Astrocyte (in vitro differentiated cells and primary cell): ENCODE measurements at places on chromosomes 2 and 18.
A peak's percentile ranks its signal among the peaks of the same experiment; 100 is the strongest.

DNA sequence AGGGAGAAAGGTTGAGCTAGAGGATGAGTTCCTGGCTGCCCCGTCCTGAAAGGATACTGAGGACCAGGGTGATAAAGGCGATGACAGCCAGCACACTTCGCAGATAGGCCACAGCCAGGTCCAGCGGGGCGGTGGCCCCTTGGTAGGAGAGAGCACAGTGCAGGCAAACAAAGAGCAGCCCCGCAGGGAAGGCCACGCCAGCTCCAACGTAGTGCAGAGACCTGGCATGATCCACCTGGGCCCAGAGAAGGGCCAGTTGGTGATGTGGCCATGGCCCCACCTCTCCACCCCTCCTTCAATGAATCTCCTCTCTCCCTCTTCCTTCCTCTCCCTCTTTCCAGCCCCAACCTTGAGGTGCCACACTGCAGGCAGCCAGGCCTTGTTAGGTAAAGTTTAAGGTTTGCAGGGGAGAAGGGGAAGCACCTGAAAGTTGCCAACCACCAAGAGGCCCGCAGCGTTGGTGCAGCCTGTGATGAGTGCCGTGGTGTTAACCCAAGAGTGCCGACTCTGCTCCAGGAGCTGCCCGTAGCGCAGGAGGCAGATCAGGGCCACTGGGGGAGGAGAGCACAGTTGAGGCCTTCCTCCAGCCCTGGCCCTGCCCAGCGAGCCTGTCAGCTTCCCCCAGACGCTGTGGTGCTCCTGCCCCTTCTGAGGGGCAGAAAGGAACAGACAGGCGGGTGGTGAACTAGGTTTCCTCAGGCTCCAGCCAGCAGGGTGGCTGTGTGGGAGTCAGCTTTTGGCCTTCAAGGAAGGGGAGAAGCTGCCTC lies 2.8 kb downstream of the TMEM150A start:
- H3K27ac ChIP-seq: no peak overlapping the region
- no peak for DNase-seq
- H3K4me3 ChIP-seq: no peak overlapping the region
- no peaks in the 10 kb centered on the region for H3K27me3 ChIP-seq

GRCh38 chr2:1437537-1437936 lies 24.3 kb downstream of the TPO start:
- H3K4me1 ChIP-seq: no peaks in the 10 kb centered on the region
- H3K4me3 ChIP-seq: no peak overlapping the region
- no peak overlapping the region for H3K27ac ChIP-seq
- H3K36me3 ChIP-seq: no peaks in the 10 kb centered on the region
- no peaks in the 10 kb centered on the region for H3K27me3 ChIP-seq
- DNase-seq: no peak

DNA sequence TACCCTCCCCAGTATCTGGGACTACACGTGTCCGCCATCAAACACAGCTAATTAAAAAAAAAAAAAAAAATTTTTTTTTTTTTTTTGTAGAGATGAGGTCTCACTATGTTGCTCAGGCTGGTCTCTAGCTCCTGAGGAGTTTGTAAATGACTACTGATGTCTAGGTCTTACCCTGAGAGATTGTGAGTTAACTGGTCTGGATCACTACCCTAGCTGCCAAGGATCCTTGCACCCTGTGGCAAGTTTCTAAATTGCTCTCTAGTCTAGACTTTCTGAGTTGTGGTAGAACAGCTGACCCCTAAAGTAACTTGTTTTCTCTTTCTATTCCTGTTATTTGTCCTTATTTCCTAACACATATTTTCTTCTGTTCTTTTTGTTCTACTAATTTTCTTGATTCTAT lies 44.5 kb downstream of the ABHD3 start:
- no peak overlapping the region for H3K27ac ChIP-seq
- no peak overlapping the region for H3K4me3 ChIP-seq
- no peaks in the 10 kb centered on the region for H3K36me3 ChIP-seq
- DNase-seq: no peak
- no peaks in the 10 kb centered on the region for H3K4me1 ChIP-seq

- no peaks in the 10 kb centered on the region for H3K27me3 ChIP-seq
- H3K27ac ChIP-seq: peak overlapping the region; percentile 94
- peak; percentile 55 for DNase-seq
- H3K4me3 ChIP-seq: no peak overlapping the region
Measured at GRCh38 chr2:226187156-226187555, 612.5 kb downstream of the IRS1 start.

- H3K36me3 ChIP-seq: no peaks in the 10 kb centered on the region
- DNase-seq: peak; percentile 92
- no peaks in the 10 kb centered on the region for H3K27me3 ChIP-seq
- peak overlapping the region; percentile 51 for H3K27ac ChIP-seq
- H3K4me1 ChIP-seq: peaks cover 6% of the 10 kb centered on the region
Measured at GRCh38 chr2:150630587-150631235, 143.2 kb upstream of the RND3 start.

DNA sequence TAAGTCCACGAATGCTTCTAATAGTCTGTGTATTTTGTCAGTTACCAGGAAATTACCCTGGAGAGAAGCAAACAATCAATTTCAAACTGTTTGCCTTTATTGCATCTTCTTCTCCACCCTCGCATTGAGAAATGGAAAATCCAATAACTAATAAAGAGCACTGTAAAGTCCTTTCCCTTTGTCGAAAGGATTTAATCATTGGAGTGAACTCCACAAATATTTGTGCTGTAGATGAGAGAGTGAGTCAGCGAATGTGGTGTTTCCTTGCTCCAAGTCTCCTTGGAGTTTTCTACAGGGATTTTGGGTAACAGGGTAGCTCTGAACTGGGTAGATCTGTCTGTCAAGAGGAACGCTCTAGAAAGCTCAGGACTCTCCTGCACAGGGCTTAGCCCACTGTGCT lies 240.2 kb downstream of the KCNS3 start:
- H3K4me3 ChIP-seq: no peak overlapping the region
- H3K27me3 ChIP-seq: peaks cover 2% of the 10 kb centered on the region
- no peak overlapping the region for H3K27ac ChIP-seq
- peak; percentile 59 for DNase-seq
- peaks cover 2% of the 10 kb centered on the region for H3K4me1 ChIP-seq

GRCh38 chr2:109280804-109281203 lies 151.8 kb downstream of the SH3RF3 start:
- DNase-seq: no peak
- no peaks in the 10 kb centered on the region for H3K36me3 ChIP-seq
- H3K4me1 ChIP-seq: peaks cover 21% of the 10 kb centered on the region
- H3K27ac ChIP-seq: no peak overlapping the region

DNA sequence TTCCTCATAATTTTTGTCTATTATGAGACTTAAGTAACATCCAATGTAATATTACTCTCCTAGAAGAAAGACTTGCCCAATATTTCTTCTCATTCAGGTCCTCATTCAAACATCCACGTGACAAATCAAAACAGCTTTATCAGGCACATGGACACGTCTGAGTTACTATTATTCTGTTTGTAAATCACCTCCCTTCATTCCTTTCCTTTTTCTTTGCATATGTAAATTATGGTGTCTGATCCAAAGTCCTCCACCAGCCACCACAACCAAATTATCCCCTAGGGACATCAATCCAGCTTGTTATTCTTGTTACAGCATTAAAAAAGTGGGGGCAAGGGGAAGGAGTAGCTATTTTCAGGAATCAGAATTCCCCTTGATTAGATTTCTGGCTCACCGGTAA lies 7.1 kb downstream of the TMEM163 start:
- H3K27me3 ChIP-seq: peaks cover 9% of the 10 kb centered on the region
- no peak overlapping the region for H3K4me3 ChIP-seq
- H3K4me1 ChIP-seq: peaks cover 9% of the 10 kb centered on the region
- H3K27ac ChIP-seq: no peak overlapping the region
- no peaks in the 10 kb centered on the region for H3K36me3 ChIP-seq

DNA sequence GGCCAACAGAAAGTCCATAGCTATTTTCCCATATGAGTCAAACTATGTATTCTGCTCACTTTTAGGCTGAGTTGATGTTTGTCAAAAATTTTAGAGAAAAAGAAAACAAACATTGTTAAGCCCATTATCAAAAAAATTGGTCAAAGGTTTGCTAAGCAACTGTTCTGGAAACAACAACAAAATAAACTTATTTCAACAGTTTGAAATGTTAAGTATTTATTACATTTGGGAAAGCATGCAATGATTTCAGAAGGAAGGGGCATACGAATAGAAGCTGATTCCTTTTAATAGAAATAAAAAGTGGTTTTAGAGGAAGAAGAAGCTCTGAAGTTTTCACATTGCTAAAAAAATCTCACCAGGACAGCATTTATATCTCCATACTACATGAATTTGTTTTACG lies 1837.5 kb upstream of the CELF4 start:
- H3K27me3 ChIP-seq: no peaks in the 10 kb centered on the region
- H3K4me1 ChIP-seq: no peaks in the 10 kb centered on the region
- no peaks in the 10 kb centered on the region for H3K36me3 ChIP-seq
- H3K27ac ChIP-seq: no peak overlapping the region
- H3K4me3 ChIP-seq: no peak overlapping the region

DNA sequence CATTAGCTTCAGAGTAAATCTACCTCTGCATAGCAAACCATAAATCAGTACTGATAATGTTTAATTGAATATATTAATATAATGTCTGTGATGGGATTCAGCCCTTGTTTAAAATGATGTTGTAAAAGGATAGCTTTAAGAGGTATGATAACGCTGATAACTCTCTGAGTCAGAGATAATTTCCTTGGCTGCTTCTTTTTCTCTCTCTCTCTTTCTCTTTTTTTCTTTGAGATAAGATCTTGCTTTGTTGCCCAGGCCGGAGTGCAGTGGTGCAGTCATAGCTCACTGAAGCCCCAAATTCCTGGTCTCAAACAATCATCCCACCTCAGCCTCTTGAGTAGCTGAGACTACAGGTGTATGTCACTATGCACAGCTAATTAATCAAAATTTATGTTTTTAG lies 35.7 kb downstream of the CDH7 start:
- H3K36me3 ChIP-seq: no peaks in the 10 kb centered on the region
- H3K4me3 ChIP-seq: no peak overlapping the region
- DNase-seq: no peak
- no peak overlapping the region for H3K27ac ChIP-seq
- H3K4me1 ChIP-seq: no peaks in the 10 kb centered on the region

- H3K4me3 ChIP-seq: no peak overlapping the region
- H3K36me3 ChIP-seq: peaks cover 28% of the 10 kb centered on the region
- peak overlapping the region; percentile 59 for H3K27ac ChIP-seq
- peak; percentile 83 for DNase-seq
Measured at GRCh38 chr18:55256226-55256928, 297.1 kb upstream of the CCDC68 start.

GRCh38 chr2:55269645-55269990 lies 587 bp upstream of the MTIF2 start:
- H3K36me3 ChIP-seq: peaks cover 2% of the 10 kb centered on the region
- peak overlapping the region; percentile 99 for H3K4me3 ChIP-seq
- no peak for DNase-seq
- H3K27me3 ChIP-seq: no peaks in the 10 kb centered on the region
- H3K27ac ChIP-seq: peak overlapping the region; percentile 69
- H3K4me1 ChIP-seq: peaks cover 11% of the 10 kb centered on the region

GRCh38 chr2:53903011-53903410 lies 43.2 kb upstream of the GPR75 start:
- no peak overlapping the region for H3K4me3 ChIP-seq
- H3K27me3 ChIP-seq: no peaks in the 10 kb centered on the region
- DNase-seq: no peak
- no peaks in the 10 kb centered on the region for H3K4me1 ChIP-seq

GRCh38 chr2:201401815-201402214 lies 44.7 kb upstream of the FLACC1 start:
- no peak for DNase-seq
- no peaks in the 10 kb centered on the region for H3K27me3 ChIP-seq
- H3K4me1 ChIP-seq: peaks cover 9% of the 10 kb centered on the region
- peaks cover 23% of the 10 kb centered on the region for H3K36me3 ChIP-seq
- no peak overlapping the region for H3K4me3 ChIP-seq
- H3K27ac ChIP-seq: no peak overlapping the region

- peaks cover 20% of the 10 kb centered on the region for H3K4me1 ChIP-seq
- no peak overlapping the region for H3K27ac ChIP-seq
- DNase-seq: no peak
- no peaks in the 10 kb centered on the region for H3K36me3 ChIP-seq
Measured at GRCh38 chr2:71789556-71790204, 336.3 kb downstream of the DYSF start.

- H3K4me1 ChIP-seq: peaks cover 9% of the 10 kb centered on the region
- no peak overlapping the region for H3K27ac ChIP-seq
- no peak for DNase-seq
- peak overlapping the region; percentile 67 for H3K4me3 ChIP-seq
- no peaks in the 10 kb centered on the region for H3K36me3 ChIP-seq
Measured at GRCh38 chr2:170974304-170974993, 45.4 kb downstream of the GORASP2 start.

DNA sequence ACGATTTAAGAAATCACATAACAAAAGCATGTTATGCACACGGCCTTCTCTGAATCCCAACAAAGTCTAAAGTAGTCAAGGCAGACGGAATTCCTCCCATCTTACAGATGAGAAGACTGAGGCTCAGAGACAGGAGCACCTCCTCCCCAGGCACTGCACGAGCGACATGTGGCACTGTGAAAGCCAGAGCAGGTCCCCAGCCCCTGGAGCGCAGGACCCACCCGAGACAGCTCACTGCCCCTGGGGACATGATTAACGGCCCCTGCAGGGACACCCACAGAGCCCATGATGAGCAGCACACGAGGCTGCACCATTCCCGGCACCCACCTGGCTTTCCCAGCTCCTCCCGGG lies 53.6 kb downstream of the EIPR1 start:
- no peaks in the 10 kb centered on the region for H3K36me3 ChIP-seq
- no peak overlapping the region for H3K27ac ChIP-seq
- DNase-seq: no peak
- H3K27me3 ChIP-seq: no peaks in the 10 kb centered on the region
- no peaks in the 10 kb centered on the region for H3K4me1 ChIP-seq
- no peak overlapping the region for H3K4me3 ChIP-seq

DNA sequence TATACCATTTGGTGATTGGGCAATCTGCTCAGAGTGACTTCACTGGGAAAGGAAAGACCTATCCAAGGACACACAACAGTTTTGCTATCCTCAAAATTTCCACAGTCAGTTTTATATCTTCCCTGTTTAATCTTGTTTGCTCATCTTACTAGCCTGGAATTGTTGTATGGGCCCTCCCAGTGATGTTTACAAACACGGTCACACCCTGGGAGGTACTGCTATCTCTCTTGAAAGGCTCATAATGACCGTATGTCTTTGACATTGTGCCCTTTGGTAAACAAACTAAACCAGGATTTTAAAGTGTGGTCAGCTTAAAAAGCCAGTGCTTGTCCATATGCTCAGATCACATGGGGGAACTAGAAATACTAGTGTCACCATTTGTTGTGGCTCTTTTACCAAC lies 277.0 kb downstream of the CDH2 start:
- no peak overlapping the region for H3K27ac ChIP-seq
- DNase-seq: no peak
- H3K27me3 ChIP-seq: no peaks in the 10 kb centered on the region

- DNase-seq: no peak
- H3K27me3 ChIP-seq: peaks cover 3% of the 10 kb centered on the region
- no peaks in the 10 kb centered on the region for H3K36me3 ChIP-seq
- H3K4me3 ChIP-seq: no peak overlapping the region
- H3K4me1 ChIP-seq: peaks cover 14% of the 10 kb centered on the region
Measured at GRCh38 chr2:238843476-238843875, 4.4 kb upstream of the TWIST2 start.

GRCh38 chr2:166784296-166784946 lies 103.9 kb upstream of the XIRP2 start:
- no peak overlapping the region for H3K27ac ChIP-seq
- H3K27me3 ChIP-seq: no peaks in the 10 kb centered on the region
- H3K4me1 ChIP-seq: no peaks in the 10 kb centered on the region
- no peaks in the 10 kb centered on the region for H3K36me3 ChIP-seq

GRCh38 chr2:67050622-67051021 lies 346.5 kb upstream of the ETAA1 start:
- H3K36me3 ChIP-seq: no peaks in the 10 kb centered on the region
- DNase-seq: no peak
- H3K4me3 ChIP-seq: no peak overlapping the region
- H3K27me3 ChIP-seq: no peaks in the 10 kb centered on the region
- no peak overlapping the region for H3K27ac ChIP-seq
- H3K4me1 ChIP-seq: no peaks in the 10 kb centered on the region
